CD4-positive, alpha-beta T cell treated with Interleukin-12 subunit alpha and Interleukin-12 subunit beta, for 1 hour (primary cell): ENCODE measurements at places on chromosomes 1 and 21.

DNA sequence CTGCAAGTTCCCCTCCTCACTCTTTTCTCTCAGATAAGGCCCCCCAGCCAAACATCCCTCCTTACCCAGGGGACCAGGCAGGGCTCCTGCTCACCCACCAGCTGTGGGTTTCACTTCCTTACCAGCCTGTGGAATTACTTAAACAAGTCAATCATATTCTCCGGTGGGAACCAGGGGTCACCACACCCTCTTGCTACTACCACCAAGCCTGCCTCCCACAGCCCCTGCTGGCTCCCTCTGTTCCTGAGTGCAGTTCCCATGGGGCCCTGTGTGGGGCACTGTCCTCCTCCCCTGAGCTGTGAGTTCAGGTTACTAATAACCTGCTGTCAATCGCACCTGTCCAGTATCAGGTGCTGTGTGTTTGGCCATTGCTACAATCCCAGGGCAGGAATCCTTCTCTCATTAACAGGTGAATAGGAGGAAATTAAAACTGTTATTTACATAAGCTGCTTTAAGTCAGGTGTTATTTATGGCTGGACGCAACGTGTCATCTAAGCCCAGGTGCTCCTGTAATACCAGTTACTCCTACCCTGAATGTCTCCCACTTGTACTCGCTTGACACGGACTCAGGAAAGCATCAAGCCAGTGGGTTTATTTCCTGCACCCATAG, 53.1 kb upstream of the LBR start:
- DNase-seq = peak; percentile 49

GRCh38 chr1:197686231-197686630, 89.0 kb downstream of the DENND1B start:
- no peak for DNase-seq

DNA sequence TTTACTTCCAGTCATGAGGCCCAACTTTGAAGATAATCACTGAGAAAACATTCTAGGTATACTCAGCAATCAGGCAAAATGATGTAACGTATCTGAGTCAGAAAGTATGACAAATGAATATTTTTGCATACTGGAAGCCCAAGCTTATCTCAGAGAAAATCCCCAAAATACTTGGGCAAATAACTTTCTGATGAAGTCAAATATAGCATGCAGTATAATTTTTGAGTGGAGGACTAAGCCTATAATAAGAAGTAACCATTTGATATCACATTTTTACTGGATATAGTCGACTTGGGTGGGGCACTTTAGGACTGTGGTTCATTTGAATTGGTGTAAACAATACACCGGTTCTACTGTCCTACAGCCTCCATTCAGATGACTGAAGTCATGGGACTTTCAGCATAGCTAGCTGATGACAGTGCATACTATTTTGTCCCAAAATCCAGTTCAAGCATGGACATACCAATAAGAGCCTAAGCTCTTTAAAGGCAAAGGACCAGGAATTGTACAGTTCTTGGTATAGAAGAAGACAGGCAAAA, 2.3 kb upstream of the GADD45A start:
- DNase-seq = no peak

DNA sequence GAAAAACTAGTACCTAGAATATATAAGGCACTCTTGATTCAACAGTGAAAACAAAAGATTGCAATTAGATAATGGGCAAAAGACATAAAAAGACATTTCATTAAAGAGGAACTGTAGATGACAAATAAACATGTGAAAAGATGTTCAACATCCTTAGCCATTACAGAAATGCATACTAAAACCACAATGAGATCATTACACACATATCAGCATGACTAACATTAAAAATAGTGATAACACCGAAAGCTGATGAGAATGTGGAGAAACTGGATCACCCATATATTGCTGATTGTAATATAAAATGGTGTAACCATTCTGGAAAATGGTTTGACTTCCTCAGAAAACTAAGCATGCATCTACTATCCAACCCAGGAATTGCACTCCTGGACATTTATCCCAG, 340.3 kb downstream of the SEC16B start:
- DNase-seq = no peak

DNA sequence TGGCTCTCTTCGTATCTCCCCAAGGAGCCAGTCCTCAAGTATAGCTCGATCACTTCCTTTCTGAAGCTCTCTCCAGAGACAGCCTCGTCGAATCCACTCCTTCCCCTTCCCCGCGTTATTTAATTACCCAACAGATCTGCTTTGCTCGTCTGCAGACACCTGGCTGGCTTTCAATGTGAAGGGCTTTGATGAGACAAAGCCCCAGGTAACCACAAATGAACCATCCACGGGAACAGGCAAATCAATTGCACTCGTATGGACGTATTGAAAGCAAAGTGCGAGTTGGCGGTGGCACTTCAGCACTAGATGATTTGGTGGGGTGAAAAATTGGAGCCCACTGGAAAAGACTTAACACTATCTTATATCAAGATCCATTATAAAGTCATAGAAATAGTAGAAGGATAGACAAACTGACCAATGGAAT, 364 bp upstream of the BCAR3 start:
- no peak for DNase-seq

GRCh38 chr21:27101523-27101922, 134.6 kb upstream of the ADAMTS5 start:
- no peak for DNase-seq

- DNase-seq = no peak
These were observed 20.2 kb downstream of the PROK1 start for GRCh38 chr1:110471131-110471530.

DNA sequence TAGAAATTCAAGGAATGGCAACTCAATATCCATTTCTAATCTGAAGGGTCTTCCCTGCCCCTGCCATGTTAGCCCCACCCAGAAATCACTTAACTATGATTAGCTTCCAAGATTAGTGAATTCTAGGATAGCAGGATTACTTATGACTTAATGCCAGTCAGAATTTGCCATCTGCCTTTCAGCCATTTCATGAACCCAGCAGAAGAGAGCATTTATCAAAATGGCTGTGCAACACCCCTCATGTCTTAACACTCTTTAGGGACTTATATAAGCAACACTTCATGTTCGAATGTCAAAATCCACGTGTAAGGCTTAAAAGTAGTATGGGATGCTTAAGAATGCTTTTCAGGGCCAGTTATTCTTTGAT, 288.5 kb downstream of the NFIA start:
- no peak for DNase-seq

DNA sequence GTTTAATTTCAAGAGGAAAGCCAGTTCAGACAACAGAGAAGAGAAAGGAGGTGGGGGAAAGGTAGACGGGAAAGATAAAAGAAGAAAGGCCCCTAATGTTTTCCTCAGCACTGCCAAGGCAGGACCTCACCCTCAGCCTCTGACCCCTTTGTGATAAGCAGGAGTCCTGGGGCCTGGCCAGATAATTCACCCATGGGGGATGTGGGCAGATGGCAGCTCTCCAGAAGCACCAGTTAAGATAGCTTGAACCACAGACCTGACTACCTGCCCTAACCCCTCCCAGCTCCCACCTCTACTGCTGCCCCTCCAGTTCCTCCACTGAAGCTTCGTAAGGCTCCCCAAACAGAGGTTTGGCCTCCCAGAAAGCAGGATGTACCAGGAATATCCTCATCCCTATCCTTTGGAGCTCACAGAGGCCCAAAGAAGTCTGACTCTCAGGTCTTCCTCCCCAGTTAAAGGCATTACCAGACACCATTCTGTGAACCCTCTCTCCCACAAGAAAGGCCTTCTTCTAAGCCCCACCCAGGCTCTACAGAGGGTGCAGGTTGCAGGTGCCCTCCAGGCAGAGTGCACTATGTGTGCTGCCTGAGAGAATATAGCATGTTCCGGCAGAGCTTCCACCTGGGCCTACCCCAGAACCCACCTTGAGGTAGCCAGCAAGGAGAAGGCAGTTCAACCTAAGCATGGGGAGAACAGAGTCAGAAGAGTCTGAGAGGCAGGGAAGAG, 9.2 kb upstream of the SNAPIN start:
- DNase-seq = peak; percentile 19

- peak; percentile 54 for DNase-seq
These were observed 14.6 kb downstream of the SLC35E2B start for GRCh38 chr1:1677718-1678580.

GRCh38 chr1:178464566-178464965, 32.2 kb downstream of the CLEC20A start:
- no peak for DNase-seq

DNA sequence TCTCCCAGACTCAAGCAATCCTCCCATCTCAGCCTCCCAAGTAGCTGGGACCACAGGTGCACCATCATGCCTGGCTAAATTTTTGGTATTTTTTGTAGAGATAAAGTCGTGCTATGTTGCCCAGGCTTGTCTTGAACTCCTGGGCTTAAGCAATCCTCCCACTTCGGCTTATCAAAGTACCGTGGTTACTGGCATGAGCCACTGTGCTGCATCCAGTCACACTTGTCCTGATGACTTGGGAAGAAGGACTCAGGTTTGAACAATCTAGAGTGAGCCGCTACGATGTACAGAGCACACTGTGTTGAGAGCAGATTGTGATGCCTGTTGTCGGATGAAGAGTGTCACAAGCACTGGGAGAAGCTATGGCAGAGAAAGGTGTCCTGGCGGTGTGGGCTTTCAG, 27.2 kb downstream of the RNF187 start:
- DNase-seq = no peak

DNA sequence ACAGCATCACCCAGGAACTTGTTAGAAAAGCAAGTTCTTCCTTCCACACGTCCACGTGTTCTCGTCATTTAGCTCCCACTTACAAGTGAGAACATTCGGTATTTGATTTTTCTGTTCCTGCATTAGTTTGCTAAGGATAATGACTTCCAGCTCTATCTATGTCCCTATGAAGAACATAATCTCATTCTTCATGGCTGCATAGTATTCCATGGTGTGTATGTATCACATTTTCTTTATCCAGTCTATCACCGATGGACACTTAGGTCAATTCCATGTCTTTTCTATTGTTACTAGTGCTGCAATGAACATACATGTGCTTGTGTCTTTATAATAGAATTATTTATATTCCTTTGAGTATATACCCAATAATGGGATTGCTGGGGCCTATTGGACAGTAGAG, 368.7 kb upstream of the RUNX1 start:
- no peak for DNase-seq

DNA sequence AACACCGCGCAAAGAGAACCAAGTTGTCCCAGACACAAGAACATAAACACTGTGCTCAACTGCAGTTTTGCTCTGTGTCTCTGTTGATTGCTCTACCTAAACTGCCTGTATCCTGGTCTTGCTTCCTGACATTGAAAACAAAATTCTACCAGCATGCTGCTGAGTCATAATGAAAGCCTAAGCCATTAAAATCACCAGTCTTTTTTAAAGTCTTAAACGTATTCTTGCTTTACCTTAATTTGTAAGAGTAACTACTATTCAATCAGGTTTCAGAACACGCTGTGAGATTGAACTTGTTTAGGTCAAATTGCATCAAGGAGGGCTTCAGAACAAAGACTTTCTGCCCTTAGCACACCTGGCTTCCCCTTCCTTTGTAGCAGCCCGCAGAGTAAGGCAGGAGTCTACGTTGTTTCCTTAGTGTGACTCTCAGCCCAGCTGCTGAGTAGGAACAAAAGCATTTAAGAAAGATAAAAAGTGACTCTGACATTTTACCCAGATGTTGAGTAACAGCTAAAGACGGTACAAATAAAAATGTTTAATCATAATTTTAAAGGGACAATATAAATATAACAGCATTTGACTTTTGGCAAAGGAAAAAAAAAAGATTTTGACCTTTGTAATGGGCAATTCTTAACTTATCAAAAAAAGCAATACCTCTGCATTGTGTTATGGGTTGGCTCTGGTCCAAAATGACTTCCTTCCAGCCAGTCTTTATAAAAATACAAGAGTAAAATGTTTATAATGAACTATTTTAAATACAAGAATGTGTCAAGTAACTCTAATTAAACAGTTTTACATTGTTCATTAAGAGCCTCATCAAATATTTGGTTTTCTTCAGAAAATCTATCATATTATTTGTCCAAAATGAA, 186.9 kb upstream of the ADGRL4 start:
- DNase-seq = no peak

- DNase-seq = no peak
These were observed 187.7 kb upstream of the EDN2 start for GRCh38 chr1:41672173-41672572.

GRCh38 chr1:201533836-201534235, 5.1 kb upstream of the NAV1 start:
- DNase-seq = no peak

- DNase-seq = no peak
These were observed 9.4 kb downstream of the CFHR4 start for GRCh38 chr1:196897158-196897828.

GRCh38 chr1:184483101-184483683, 96.4 kb downstream of the C1orf21 start:
- no peak for DNase-seq

GRCh38 chr1:239811211-239811885, 280.3 kb upstream of the FMN2 start:
- DNase-seq = no peak

DNA sequence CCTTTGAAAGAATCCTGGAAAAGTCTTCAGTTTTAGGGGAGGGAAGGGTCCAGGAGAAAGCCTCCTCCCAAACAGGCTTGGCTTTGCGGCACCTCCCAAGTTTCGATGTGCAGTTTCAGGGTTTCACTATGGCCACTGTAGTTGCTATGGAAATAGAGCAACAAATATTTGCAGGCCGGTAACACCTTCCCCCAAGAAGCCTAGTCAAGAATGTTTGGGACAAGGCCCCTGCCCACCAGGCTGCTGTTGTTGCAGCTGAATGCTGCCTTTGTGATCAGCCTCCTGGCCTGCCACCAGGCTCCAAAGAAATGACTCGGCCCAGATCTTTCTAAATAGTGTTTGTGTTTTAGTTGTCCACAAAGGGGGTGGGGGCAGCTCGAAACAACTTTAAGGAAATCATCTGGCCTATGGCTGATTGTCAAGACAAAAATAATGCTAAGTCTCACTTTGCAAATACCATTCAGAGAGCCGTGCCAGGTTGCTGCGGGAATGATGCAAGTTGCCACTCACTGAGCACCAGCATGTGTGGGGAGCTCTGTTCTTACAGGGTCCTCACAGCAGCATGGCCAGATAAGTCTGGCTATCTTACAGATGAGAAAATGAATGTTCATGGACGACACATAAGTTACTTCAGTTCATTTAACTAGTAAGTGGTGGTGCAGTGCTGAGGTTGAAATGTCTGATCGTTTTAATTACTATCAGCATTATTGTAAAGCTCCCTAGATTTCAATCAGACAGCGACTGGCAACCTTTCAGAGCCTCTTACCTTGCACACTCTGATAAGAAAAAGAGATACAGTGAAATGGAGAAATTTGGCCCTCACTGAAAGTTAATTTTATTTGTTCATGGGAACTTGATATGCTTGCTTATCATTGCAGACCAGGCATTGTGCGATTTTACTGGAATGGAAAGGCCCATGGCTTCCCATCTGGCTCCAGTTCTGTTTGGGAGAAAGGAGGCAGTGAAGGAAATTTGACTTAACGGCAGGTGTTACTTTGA, 91.2 kb upstream of the JUN start:
- DNase-seq = no peak

GRCh38 chr1:56436912-56437417, 142.4 kb downstream of the PLPP3 start:
- DNase-seq = no peak
